SJSA1 (cell line): ENCODE measurements at places on chromosomes 2 and 18.

DNA sequence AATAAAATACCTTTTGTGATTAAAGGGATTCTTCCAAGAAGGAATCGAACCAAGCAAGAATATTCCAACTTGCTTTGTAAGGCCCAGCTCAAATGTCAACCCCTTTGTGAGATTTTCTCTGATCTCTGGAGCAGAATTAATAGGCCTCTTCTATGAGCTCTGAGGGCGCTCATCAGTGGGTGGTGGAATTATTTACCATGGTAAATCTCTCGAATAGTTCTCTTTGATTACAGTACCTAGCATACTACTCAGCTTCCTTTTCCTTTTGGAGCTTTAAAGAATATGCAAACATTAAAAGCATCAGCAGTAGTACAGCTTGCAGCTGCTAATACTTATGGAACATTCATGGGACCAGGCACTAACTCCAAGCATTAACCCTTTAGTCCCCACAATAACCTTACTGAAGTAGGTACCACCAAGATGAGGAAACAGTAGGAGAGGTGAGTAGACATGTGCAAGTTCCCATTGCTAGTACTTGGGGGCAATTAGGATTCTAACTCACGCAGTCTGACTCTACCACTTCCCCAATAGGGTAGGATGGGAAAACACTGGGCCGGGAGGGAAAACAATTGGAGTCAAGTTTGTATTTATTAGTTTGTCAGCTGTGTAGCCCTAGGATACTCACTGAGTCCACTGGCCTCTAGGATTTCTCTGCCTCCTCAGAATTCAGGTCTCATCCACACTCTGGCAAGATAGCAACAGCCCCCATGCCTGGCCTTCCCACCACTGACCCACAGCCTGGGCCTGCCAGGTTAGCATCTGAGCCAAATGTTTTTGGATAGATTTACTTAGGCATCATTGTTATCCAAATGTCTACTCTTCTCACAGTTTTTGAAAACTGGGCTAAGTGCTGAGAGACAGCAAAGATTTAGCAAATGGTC is 21.7 kb downstream of the ADD2 start:
- DNase-seq, result no peak
- H3K27ac ChIP-seq, result no peak overlapping the region
- H3K27me3 ChIP-seq, result 0 out of 2 replicates have a peak, but pooled peaks cover 9% of the 10 kb centered on the region
- no peaks in the 10 kb centered on the region for H3K4me1 ChIP-seq
- H3K4me3 ChIP-seq, result no peak overlapping the region

GRCh38 chr2:102603904-102604303 is 15.4 kb upstream of the SLC9A2 start:
- 0 out of 2 replicates have a peak, but pooled peaks cover 3% of the 10 kb centered on the region for H3K27me3 ChIP-seq
- H3K27ac ChIP-seq, result no peak overlapping the region
- no peaks in the 10 kb centered on the region for H3K36me3 ChIP-seq
- H3K4me1 ChIP-seq, result no peaks in the 10 kb centered on the region
- no peak for DNase-seq

DNA sequence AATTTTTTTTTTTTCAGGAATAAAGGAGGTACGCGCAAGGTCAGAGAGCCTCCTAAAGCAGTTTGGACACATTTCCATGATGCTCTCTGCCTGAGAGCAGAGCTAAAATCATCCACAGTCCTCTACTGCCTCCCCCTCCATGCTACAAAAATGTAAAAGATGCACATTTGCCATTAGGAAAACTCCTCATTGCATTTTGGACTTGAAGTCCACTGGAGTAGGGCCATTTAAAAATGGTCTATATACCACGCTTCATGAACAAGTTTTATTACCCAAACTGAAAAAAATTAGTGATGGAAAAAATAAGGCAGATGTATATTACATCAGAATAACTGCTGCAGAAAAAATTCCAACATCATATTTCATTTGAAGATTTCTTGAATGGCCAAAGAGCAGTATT is 256.0 kb downstream of the AFF3 start:
- no peaks in the 10 kb centered on the region for H3K27me3 ChIP-seq
- DNase-seq, result no peak
- no peak overlapping the region for H3K4me3 ChIP-seq
- H3K4me1 ChIP-seq, result peaks cover 10% of the 10 kb centered on the region
- H3K27ac ChIP-seq, result no peak overlapping the region
- H3K36me3 ChIP-seq, result no peaks in the 10 kb centered on the region

- H3K4me1 ChIP-seq, result no peaks in the 10 kb centered on the region; the same call in 1 of the 2 replicates
- no peak overlapping the region for H3K4me3 ChIP-seq
Observed at GRCh38 chr2:62469114-62469513, 36.9 kb downstream of the TMEM17 start.

- H3K27me3 ChIP-seq, result 0 out of 2 replicates have a peak, but pooled peaks cover 4% of the 10 kb centered on the region
- H3K4me1 ChIP-seq, result no peaks in the 10 kb centered on the region
- no peak for DNase-seq
- H3K36me3 ChIP-seq, result no peaks in the 10 kb centered on the region
- H3K4me3 ChIP-seq, result no peak overlapping the region
Observed at GRCh38 chr2:161976917-161977316, 97.1 kb downstream of the DPP4 start.

DNA sequence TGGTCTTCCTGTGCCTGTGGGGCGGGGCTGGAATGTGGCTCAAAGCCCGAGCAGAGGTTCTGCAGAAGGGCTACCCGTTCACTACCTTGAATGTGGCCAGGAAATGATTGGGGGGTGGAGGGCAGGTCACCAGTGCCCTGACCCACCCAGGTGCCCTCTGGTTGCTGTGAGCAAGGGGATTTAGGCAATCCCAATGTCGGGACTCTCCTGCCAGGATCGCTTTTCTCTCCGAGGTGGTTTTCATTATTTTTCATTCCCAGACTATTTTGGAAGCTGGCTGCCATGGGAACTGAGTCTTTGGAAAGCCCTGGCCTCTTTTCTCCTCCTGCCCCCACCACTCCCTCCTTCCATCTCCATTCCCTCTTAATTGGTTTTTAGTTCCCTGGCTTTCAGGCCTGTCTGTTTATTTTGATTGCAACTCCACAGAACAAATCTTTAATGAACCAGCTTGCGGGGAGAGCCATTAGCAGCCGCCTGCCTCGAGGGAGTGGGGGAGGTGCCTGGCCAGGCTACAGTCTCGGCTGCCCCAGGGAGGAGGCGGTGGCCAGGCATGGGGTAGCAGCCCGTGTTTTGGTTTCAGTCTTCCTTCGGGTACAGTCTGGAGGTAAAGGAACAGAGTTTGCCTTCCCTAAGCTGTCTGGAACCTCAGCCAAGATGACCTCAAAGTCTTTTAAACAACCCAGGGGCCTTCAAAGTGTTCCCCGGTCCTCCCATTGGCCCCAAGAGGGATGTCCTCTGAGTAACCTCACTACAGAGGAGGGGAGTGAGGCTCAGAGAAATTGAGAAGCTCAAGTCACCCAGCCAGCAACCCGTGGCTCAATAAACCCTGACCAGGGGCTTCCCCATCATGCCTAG is 114.4 kb upstream of the HAAO start:
- peaks cover 41% of the 10 kb centered on the region for H3K4me1 ChIP-seq
- no peak overlapping the region for H3K4me3 ChIP-seq
- DNase-seq, result peak; percentile 72
- H3K27ac ChIP-seq, result peak overlapping the region; percentile 66

DNA sequence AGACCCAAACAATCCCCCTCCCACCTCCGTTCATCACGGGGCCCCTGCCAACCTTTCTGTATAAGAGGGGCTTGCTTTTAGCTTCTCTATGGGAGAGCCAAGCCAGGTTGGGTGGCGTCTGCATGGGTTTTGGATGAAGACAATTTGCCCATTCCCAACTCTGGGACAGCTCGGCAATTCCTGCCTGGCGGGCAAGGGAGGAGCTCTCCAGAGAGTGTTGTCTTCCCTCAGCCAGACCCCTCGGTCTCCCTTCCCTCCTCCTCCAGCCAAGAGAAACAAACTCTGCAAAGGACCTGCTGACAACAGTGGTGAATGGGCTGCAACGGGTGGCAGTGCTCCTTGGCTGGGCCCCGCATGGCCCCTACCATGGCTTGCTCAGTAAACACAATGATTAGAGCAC is 267.2 kb upstream of the HDAC4 start:
- peaks cover 12% of the 10 kb centered on the region for H3K27me3 ChIP-seq
- no peak for DNase-seq
- H3K27ac ChIP-seq, result no peak overlapping the region
- H3K36me3 ChIP-seq, result no peaks in the 10 kb centered on the region
- H3K4me3 ChIP-seq, result no peak overlapping the region

DNA sequence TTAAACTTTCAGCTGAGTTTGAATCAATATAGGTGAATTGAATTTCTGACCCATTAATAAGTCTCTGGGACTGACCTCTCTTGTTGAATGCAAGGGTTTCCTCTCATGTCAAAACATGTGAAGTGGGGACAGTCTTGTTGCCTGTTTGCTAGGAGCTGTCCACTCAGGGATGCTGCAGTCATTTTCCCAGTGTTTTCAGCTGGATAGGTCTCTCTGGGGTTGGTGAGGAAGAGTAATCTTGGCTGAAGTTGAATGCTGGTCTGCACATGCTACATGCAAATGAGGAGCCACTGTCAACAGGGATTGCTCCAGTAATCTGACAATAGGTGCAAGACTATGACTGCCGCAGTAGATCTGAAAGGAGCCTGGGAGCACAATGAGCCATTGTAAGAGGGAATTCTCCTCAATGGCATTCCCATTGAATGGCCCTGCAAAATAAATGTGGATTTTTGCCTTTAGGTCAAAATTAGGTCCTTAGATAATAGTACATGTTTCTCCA is 34.1 kb upstream of the IL1RL1 start:
- H3K27me3 ChIP-seq, result peaks cover 6% of the 10 kb centered on the region
- no peak overlapping the region for H3K4me3 ChIP-seq
- H3K36me3 ChIP-seq, result no peaks in the 10 kb centered on the region
- no peaks in the 10 kb centered on the region for H3K4me1 ChIP-seq
- DNase-seq, result no peak
- no peak overlapping the region for H3K27ac ChIP-seq

DNA sequence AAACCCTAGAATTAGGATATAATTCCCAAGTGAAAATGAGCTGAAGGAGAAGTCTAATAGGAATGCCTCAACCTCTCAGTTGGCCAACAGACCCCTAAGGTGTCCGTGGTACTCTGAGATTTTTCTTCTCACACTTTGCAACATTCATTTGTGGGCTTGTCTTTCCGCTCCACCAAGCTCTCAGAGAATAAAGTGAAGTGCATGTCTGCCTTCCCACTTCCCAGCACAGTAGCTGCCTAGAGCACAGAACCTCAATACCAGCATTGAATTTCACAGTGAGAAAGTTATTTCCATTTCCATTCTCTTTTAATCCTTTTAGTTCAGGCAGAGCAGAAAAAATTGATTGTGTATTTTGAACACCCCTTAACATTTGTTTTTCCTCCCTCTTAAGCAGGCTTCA is 451.8 kb downstream of the TGIF1 start:
- H3K27me3 ChIP-seq, result no peaks in the 10 kb centered on the region
- H3K27ac ChIP-seq, result no peak overlapping the region
- H3K36me3 ChIP-seq, result no peaks in the 10 kb centered on the region
- DNase-seq, result no peak
- H3K4me3 ChIP-seq, result no peak overlapping the region

- no peaks in the 10 kb centered on the region for H3K4me1 ChIP-seq
- no peaks in the 10 kb centered on the region for H3K36me3 ChIP-seq
- DNase-seq, result no peak
- H3K27ac ChIP-seq, result no peak overlapping the region
- no peak overlapping the region for H3K4me3 ChIP-seq
Observed at GRCh38 chr2:181573140-181573736, 83.7 kb downstream of the CERKL start.
